Osteocyte (in vitro differentiated cells): ENCODE measurements at places on chromosomes 11 and 22. TPM values are rescaled to one million over a fixed set of nuclear protein-coding genes. Genes with fewer than 3 reads are reported as not detected.

The NECTIN1 gene
- total RNA-seq: 7.2 and 9.5 TPM in 2 replicates

The PGR gene
- total RNA-seq: not detected in 2 replicates

GRCh38 chr11:64726211-64726641, 3.2 kb upstream of the NRXN2 start:
- no peak overlapping the region for H3K4me3 ChIP-seq
- H3K27me3 ChIP-seq: peaks cover 12% of the 10 kb centered on the region
- H3K36me3 ChIP-seq: peaks cover 2% of the 10 kb centered on the region
- no peak overlapping the region for H3K27ac ChIP-seq
- no peak for DNase-seq

- H3K36me3 ChIP-seq: peaks cover under 1% of the 10 kb centered on the region
- H3K4me3 ChIP-seq: no peak overlapping the region
- peaks cover 9% of the 10 kb centered on the region for H3K4me1 ChIP-seq
- H3K27me3 ChIP-seq: peaks cover 4% of the 10 kb centered on the region
- H3K27ac ChIP-seq: no peak overlapping the region
Measured at GRCh38 chr11:128568166-128568778, 19.1 kb downstream of the ETS1 start.

The CHRM1 gene
- 0.27 and 0.31 TPM in 2 replicates for total RNA-seq

DNA sequence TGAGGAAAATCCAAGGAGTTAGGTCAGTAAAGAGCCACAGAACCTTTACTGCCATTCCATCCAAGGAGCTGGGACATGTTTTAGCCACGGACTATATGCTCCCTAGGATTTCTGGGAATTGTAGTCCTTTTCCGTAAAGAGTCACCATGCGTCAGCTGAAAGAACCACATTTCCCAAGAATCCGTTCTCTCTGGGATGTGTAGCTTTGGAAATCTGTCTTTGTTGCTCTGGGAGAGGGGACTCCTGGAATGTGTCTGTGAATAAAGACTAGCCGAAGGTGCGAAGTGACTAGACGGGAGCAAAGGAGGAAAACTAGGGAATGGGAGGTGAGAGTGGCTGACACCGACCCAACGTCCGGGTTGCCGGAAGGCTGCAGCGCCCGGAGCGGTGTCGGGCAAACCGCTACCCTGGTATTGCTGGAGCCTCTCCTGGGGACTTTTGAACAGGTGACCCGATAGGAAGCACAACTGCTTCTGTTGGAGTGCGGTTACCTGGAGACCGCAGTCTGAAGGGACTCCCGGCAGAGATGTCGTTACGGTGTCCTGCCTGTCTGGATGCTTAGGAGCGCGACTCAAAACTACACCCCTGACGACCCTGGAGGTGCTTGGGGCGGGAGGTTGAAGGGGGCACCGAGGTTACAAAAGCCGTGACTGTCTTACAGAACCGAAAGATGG, at the start of gene IFTAP:
Gene IFTAP, plus strand, starts transcription at position 187 of the 674 bp plus-strand sequence. CDS start 15,602 bp downstream, outside the sequence.
- peaks cover 24% of the 10 kb centered on the region for H3K27me3 ChIP-seq
- peak within 1 kb of the TSS; percentile 94 for H3K4me3 ChIP-seq
- peaks cover 14% of the 10 kb centered on the region for H3K4me1 ChIP-seq
- H3K27ac ChIP-seq: peak within 1 kb of the TSS; percentile 73
- no peaks in the 10 kb centered on the region for H3K36me3 ChIP-seq
